ENCODE measurements at places on chromosomes 3 and 15.

GRCh38 chr15:89416339-89417183 lies 79.8 kb downstream of the RHCG start:
- peak; percentile 48 for DNase-seq

DNA sequence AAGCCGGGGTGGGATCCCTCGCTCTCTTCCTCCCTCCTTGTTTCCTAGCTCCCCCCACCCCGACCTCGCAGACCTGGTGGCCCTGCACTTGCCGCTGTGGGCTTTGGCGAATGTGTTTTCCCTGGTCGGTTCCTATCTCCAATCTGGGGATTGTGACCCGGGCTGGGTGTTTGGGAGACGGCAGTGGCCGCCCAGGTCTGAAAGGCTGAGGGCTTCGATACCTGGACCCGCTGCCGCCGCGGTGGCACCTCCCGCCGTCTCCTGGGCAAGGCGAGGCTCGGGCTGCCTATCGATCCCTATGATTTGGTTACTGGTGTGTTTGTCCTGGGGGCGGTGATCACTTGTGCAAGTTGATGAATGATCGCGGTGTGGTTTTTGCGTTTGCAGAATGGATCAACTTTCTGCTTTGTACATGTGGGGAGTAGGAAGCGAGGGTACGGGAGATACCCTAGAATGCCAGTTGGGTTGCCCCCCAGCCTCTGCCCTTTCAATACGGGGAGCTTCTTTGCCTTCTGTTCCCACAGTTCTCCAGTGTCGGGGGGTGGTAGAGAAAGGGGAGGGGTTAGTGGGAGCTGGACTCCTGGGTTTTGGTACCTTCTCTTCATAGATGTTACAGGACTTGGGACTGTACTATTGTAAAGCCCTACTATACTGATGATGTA lies 3.0 kb downstream of the BBX start:
- DNase-seq, result peak; percentile 11

DNA sequence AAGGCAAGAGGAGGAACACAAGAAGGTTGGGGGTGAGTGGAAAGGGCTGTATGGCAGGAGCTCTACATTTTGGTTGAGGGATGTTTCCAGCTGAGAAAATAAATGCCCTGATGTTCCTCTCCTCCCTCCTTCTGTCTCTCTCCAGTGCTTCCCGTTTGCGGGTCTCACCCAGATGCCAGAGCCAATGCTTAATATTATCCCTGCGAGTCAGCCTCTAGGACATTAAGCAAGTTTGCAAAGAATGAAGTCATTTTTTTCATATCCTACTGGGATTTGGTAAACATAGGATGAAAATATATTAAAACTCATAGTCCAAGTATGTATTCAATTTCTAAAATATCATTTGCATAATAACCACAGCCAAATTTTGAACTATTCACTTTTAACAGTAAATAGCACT lies 295.9 kb downstream of the CADM2 start:
- no peak for DNase-seq

DNA sequence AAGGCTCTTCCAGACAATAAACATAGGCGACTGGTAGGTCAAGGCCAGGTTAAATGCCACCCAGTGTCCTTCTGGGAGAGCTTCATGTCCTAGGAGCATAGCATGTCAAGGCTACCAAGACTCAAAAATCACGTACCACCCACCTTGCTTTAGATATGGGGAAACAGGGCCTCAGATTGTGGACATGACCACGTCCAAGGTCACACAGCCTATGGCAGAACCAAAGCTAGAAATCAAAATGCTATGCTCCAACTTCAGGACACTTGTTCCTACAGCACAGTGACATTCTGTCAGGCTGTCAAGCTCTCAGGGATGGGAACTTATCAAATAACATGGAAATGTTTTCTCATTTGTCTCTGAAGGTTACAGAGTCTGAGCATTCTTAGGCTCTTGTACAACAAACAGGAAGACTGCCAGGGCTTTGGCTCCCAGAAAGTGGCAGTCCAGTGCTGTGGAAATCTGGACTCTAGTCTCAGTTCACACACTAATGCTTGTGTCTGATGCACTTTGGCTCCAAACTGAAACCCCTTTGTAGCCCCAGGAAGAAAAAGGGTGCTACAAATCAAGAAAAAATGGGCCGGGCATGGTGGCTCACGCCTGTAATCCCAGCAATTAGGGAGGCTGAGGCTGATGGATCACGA lies 170.4 kb upstream of the LPP start:
- DNase-seq, result no peak

DNA sequence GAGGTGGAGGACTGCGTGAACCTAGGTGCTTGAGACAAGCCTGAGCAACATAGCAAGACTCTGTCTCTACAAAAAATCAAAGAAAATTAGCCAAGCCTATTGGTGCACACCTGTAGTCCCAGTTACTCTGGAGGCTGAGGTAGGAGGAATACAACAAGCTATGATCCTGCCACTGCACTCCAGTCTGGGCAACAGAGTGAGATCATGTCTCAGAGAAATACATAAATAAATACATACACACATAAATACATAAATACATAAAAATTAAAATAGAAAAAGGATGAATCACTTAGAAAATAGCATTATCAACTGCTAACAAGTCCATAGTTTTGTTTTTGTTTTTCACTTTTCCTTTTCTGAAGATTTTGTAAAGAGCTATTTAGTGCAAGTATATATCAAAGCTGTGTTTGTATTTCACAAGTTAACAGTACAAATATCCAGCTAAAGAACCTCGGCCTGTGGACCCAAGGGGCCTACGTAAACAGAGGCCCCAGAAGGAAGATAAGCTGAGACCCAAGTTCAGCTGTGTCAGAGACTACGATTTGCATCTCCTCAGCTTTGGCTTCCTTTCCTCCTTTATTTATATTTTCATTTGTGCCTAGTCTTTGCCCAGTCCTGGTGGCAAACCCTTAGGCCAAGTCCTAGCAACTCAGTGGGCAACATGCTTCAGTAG lies 67.1 kb upstream of the ROBO2 start:
- no peak for DNase-seq

GRCh38 chr3:178711753-178712152 lies 175.5 kb downstream of the KCNMB2 start:
- DNase-seq, result no peak

GRCh38 chr3:95217661-95218060 lies 1154.8 kb downstream of the NSUN3 start:
- DNase-seq, result no peak

- DNase-seq, result no peak
Measured at GRCh38 chr15:82122746-82123400, 77.1 kb upstream of the MEX3B start.

- no peak for DNase-seq
Measured at GRCh38 chr15:33071451-33071850, 123.1 kb downstream of the FMN1 start.

DNA sequence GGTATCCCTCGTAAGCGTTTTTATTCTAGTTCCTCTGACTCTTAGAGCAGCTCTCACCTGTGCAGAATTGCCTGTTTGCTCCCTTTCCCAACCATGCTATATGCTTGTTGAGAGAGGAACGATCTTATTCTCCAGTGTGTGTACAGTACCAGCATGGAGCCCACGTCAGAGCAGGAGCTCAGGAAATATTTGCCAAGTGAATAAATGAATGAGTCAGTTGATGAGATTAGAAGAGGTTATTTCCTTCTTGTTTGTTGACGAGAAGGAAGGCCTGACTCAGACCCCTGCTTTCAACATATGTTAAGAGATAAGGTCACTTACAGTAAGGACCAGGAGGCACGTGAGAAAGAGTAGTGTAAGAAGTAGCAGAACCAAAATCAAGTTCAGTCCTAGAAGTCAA lies 106.3 kb upstream of the ABHD17C start:
- DNase-seq, result no peak

GRCh38 chr15:80580106-80580505 lies 115.0 kb upstream of the ABHD17C start:
- DNase-seq, result no peak

DNA sequence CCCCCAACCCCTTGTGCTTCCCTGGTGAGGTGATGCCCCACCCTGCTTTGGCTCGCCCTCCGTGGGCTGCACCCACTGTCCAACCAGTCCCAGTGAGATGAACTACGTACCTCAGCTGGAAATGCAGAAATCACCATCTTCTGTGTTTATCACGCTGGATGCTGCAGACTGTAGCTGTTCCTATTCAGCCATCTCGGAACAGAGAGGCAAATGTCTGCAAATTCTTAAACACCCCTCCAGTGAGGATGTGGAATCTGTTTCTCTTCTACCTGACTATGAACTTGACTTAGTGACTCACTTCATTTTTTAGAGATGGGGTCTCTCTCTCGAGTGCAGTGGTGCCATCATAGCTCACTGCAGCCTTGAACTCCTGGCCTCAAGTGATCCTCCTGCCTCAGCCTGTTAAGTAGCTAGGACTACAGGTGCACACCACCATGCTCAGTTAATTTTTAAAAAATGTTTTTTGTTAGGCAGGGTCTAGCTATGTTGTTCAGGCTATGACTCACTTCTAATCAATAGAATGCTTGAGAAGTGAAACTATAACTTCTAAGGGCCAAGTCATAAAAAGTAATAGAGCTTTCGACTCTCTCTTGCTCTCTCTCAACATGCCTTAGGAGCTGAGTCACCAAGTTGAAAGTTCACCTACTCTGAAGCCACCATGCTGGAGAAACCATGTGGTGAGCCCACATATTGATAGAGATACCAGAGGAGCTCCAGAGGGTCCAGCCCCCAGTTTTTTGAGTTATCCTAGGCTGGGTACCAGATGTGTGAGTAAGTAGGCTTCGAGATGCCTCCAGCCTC lies 11.5 kb upstream of the PARP14 start:
- no peak for DNase-seq

GRCh38 chr3:176663837-176664831 lies 533.1 kb downstream of the TBL1XR1 start:
- no peak for DNase-seq

DNA sequence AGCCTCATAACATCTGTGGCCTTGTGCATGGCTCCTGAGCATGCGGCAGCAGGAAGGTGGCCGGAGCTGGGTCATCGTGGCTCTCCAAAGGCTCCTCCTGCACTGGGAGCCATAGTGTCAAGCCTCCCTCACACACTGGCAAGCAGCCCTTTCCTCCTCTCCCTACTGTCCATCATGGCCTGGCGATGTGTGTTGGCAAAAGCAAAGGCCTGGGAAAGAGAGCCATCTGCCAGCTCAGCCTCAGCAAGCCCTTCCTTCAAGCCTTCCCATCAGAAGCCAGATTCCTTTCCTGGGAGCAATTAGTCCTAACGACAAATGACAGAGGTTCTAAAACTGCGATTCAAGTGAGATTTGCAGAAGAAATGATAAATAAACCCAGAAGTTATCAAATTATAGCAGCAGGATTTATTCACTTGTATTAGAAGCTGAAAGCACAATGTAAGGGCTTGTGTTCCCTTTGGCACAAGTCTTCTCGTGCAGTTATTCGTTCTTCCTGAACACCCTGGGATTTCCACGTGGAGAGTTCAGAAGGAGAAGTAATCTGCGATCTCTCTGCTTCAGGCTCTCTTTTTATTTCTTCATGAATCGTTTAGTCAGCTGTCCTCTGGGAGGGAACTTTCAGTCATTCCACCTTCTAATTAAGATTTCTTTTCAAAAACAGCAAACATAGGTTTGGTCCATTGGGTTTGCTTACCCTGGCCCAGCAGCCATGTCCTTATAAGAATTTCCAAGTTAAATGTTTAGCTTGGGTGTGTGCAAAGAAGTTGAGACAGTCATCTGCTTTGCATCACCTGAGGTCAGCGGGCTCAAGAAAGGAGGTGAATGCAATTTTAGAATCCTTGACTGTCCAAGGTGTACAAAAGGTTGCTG lies 110.3 kb upstream of the TMC3 start:
- DNase-seq, result no peak

DNA sequence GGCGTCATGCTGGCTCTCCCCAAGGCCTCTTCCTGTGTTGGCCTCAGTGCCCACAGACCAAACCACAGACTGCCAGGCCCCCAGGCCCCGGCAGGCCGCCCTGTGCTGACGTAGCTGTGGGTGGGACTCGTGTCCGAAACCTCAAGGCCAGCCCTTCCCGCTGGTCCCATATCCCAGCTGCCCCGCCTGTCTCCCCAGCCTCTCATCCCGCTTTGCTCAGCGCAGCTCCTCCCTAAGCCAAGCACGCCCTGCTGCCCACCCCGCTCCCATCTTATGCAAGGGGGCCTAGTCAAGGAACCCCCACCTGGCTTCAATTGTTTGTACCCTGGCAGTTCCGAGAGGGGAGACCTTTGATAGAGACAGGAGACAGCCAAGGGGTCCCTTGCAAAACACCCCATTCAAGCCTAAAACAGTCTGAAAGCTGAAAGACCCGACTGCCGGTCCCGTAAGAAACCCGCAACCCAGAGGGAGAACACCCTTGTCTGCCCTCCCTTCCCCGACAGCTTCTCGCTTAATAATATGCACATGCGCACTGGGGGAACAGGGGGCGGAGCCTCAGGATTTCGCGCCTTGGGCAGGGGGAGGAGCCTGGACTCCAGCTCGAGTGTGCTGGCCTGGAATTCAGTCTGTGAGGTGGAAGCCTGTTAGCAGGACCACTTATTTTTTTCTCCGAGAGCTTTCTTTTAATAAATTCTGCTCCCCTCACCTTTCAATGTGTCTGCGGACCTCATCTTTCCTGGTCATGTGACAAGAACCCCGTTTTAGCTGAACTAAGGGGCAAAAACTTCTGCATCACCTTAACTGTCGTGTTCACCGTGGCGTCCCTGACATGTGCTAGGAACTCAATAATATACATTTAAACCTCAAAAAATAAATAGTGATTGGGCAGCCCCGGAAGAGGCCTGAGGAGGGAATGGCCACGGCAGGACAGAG lies 17.2 kb downstream of the TNFAIP8L3 start:
- peak; percentile 34 for DNase-seq

- DNase-seq, result no peak
Measured at GRCh38 chr3:44883213-44883955, 9.0 kb downstream of the TGM4 start.

GRCh38 chr3:41224120-41224806 lies 25.0 kb downstream of the CTNNB1 start:
- no peak for DNase-seq

DNA sequence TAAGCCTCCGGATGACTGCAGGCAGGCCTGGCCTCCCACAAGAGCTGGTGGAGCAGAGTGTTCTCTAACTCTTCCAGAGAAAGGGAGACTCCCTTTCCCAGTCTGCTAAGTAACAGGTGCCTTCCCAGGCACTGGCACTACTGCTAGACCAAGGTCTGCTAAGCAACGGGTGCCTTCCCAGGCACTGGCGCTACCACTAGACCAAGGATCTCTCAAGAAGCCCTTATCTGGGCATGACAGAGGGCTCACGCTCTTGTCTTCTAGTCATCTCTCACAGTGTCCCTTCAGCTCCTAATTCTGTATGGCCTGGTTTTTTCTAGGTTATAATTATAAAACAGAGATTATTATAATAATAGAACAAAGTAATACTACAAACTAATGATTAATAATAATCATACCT lies 27.8 kb downstream of the MYL3 start:
- DNase-seq, result no peak

GRCh38 chr15:98085003-98085639 lies 124.6 kb downstream of the ARRDC4 start:
- no peak for DNase-seq
